Stimulated activated CD8-positive, alpha-beta memory T cell treated with anti-CD3 and anti-CD28 coated beads, Interleukin-4, amount 100 ng/mL, for 1 hour (primary cell): ENCODE measurements at places on chromosomes 13 and 19.

- no peak for DNase-seq
These were observed 868 bp upstream of the UBAC2 start for GRCh38 chr13:99199541-99200431.

GRCh38 chr13:22861958-22862466 lies 318.8 kb upstream of the SGCG start:
- no peak for DNase-seq

DNA sequence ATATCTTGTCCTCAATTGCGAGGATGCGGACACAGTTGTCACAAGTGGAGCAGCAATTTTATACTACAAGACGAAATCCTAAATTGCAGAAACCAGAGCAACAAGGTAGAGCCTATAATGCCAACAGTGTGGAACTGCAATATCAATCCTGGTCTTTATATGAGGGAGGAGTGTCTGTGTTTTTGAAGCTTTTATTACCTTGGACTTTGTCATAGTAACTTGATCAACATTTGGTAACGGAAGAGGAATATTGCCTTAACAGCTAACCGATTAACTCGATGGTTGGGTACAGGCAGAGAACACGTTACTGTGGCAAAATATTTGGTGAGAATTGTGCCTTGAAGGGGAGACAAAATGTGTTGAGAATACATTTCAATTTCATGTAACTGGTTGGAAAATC lies 661.5 kb downstream of the FGF9 start:
- DNase-seq: no peak

DNA sequence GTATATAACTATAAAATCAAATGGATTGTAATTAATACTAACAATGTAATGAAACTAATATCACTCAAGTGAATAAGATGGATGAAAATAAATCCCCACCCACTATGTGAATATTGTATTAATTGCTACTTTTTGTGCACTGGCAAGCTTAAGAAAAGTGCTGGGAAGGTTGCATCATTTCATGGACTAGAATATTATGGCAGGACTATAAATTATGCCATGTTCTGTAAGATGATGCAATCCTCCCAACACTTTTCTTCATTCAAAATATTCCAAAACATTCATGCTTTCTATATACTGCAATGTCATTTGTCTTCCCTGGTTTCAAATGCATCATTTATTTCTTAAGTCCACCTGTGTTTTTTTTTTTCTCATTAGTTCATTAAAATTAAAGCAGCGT lies 457.6 kb upstream of the GPC6 start:
- no peak for DNase-seq

DNA sequence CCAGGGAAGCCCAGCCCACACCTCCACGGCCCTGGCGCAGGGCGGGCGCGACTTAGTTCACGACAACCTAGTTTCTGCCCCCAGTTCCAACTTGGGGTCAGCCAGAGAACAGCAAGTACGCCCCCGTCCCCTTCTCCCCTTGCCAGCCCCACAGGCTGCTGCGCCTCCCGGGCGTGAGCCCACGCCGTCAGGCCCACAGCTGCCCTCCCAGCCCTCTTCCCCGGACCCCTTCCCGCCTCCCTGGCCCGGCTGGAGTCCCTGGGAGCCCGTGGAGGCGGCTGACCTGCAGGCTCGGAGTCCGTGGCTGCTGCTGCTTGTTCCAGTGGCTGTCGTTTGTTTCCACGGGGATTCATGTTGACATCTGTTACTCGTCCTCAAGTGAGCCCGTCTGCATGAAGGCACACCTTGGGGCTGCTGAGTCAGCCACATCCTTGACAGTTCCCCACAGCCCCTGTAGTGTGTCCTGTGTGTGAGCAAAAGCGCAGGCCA lies 86.0 kb downstream of the ATP11A start:
- no peak for DNase-seq

- DNase-seq: peak; percentile 70
These were observed 4.4 kb upstream of the ZNF681 start for GRCh38 chr19:23762884-23763711.

GRCh38 chr13:94765814-94766213 lies 53.5 kb upstream of the SOX21 start:
- DNase-seq: no peak

- no peak for DNase-seq
These were observed 55.9 kb downstream of the STARD13 start for GRCh38 chr13:33229446-33230177.
